ENCODE measurements at places on chromosomes 7 and 10.

DNA sequence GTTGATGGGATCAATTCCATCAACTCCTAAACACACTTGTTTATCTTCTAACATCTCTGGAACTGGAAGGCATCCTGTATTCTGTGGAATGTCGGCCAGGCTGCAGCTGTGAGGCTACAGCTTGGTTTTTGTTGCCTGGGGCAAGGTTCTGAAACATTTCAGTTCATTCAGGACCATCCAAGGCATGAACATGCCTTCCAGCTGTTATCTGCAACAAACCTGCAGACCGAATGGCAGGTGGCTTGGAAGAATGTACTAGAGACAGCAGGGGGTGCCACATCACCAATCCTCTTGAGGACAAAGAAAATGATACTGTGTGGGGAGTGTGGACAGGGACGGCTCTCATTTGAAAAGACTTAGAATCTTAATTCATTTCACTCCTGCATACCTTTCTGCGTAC is 12.4 kb downstream of the PAPOLB start:
- DNase-seq, result no peak

GRCh38 chr10:119940487-119940886 is 48.0 kb downstream of the SEC23IP start:
- no peak for DNase-seq

- no peak for DNase-seq
These were observed 2.8 kb upstream of the CLDN15 start for GRCh38 chr7:101240226-101241014.

GRCh38 chr10:88347597-88348304 is 235.4 kb downstream of the RNLS start:
- DNase-seq, result no peak

DNA sequence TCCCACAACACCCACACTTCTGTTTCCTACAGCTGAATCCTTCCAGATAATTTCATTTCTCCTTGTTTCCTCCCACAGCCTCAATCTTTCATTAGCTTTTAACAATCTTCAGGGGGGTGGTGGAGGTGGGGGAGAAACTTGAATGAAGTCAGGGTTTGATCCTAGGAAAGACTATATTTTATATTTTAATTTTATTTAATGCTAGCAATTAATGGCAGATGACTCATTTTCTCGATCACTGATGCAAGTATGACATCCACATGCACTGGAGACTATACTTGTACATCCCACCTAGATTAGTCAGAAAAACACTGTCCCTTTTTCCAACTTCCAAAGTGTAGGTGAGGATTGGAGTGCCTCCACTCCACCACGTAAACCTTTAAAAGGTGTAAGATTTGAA is 1181.3 kb upstream of the AUTS2 start:
- DNase-seq, result no peak

DNA sequence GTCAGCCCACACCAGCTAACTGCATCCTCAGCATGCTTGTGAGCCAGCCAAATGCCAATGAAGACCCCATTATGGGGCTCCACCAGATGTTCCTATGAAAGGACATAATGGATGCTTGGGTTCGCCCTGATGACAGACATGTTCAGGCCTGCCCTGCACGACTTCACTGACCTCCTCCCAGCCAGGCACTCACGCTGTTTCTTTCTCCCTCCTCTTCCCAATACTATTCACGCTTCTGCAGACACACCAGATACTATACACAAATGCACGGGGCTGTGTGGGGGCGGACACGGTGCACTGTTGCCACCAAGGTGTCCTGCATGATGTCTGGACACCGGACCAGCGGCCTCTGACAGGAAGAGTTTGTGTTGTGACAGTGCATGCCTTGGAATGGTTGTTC is 284.2 kb downstream of the PRPF18 start:
- no peak for DNase-seq

DNA sequence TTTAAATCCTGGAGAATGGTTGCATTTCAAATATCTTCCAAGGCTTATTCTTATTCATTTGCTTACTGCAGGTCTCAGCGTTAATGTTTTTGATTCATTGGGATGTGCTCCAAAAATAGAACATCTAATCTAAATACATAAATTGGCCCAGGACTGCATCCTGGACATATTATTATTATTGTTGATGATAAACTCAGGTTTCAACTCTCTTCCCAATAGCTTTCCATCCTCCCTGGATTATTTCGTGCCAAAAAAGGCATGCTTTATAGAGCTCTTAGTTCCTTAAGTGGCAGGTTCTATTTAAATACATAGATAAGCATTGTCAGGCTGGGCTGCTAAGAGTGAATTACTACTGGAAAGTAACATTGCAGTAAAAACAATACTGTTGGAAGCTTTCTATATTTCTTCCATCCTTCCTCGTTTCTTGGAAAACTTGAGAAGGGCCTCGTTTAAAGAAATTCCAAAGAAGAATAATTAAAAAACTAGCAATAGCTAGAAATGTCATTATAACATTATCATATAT is 14.7 kb upstream of the PRKAR2B start:
- no peak for DNase-seq

DNA sequence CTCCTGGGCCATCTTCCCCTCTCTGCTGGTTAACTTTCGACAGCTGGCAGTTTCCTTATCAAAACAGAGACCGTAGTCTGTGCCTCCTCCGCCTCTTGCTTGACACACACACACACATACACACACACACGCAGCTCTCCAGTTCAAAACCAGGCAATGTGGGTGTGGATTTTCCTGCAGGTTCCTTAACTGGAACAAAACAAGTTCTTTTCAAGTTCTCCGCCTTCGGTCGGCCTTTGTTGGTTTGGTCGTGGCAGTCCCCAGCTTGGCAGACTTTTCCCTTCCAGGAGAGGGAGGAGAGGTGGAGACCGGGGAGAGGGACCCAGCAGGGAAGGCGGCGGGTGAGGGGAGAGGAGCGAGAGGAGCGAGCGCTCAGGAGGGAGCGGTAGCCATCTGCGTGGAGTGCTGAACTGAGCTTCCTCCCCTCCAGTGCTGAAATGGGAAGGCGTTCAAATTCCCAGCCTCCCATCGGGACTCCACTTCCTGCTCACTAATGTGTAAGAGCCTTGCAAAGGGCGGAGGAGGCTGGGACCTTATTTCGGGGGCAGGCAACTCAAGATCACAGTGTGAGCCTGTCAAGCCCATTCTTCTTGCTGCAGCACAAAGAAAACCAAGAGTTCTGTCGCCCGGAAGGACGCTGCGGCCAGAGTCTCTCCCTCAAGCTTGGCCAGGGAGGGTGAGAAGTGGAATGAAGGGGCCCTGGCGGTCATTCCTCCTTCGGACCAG is 120.6 kb downstream of the PRPF18 start:
- no peak for DNase-seq

DNA sequence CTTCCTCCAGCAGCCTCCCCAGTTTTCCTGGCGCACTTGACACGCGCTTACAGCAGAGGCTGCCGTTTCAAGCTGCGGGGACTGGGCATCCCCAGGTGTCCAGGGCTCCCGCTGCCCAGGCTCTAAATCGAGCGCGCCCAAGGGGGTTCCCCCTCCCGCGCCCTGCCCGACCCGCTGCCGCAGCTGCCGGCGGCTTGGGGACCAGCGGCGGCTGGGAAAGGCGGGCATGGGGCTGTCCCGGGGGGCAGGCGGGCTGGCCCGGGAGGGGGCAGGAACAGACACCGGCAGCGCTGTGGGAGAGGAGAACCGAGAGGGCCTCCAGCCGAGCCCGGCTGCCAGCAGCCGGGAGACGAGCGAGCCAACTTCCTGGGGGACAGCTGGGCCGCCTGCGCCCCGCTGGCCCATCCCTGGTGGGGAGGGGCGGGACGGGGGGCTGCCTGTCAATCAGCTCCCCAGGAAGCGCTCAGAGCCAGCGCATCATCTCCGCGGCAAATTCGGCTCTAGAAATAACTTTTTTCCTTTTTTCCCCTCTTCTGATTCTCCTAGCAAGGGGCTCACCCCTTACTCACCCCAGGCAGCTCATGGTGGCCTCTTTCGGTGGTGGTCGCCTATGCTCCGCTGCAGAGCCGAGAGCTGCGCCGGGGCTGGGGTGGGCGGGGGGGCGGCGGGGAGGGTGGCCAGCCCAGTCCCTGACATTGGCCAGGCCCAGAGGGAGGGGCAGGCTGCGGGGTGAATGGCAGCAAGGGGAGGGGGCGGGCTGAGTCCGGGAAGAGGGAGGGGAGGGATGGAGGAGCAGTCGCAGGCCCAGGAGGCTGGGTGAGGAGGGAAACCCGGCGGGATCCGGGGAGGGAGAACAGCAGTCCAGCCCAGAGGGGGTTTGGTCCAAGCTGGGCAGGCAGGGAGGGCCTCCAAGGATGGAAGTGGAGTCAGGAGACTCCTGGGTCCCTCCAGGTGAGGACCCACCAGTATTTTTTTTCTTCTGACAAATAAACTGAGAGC is 14.7 kb downstream of the GRID2IP start:
- DNase-seq, result no peak

DNA sequence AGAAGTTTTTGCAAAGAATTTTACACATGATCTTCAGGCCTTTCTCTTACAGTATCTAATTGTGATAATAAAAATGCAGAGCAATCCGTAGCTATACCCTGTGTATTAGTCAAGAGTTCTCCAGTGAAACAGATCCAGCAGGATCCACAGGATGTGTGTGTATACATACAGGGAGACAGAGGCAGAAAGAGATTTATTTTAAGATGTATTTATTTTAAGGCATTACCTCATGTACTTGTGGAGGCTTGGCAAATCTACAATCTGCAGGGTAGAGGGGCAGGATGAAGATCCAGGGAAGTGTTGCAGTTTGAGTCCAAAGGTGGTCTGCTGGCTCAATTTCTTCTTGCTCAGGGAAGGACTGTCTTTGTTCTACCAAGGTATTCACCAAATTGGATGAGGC is 41.7 kb downstream of the ARHGAP12 start:
- DNase-seq, result no peak

DNA sequence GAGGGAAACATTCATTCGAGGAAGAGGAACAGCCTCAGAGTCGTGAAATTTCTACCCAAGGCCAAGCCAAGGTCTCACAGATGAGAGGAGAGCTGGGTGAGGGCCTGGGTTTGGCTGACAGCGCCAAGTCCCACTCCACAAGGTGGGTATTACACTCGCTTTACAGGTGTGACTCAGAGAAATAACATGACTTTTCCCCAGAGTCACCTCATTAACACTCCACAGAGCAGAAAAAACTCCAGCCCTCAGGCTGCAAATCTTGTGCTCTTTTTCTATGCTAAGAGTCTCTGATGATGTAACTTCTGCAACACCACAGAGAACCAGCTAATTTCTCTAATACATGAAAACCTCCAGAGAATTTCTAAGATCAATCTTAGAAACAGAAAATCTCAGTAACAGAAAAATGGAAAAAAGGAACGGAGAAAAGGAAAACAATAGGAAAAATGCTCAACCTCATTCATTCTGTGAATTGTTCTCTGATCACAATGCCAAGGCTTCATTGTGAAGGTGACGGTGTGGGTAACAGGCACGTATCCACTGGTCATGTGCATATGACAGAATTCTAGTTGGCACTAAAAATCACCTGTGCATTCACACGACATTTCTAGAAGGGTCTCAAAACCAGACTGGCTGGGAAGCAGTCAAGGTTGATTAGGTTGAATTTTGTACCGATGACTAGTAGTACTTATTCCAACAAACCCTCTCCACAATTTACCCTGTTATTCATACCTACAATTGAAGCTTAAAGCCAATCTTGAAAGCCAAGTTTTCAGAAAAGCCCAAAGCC is 20.3 kb downstream of the YWHAG start:
- no peak for DNase-seq

DNA sequence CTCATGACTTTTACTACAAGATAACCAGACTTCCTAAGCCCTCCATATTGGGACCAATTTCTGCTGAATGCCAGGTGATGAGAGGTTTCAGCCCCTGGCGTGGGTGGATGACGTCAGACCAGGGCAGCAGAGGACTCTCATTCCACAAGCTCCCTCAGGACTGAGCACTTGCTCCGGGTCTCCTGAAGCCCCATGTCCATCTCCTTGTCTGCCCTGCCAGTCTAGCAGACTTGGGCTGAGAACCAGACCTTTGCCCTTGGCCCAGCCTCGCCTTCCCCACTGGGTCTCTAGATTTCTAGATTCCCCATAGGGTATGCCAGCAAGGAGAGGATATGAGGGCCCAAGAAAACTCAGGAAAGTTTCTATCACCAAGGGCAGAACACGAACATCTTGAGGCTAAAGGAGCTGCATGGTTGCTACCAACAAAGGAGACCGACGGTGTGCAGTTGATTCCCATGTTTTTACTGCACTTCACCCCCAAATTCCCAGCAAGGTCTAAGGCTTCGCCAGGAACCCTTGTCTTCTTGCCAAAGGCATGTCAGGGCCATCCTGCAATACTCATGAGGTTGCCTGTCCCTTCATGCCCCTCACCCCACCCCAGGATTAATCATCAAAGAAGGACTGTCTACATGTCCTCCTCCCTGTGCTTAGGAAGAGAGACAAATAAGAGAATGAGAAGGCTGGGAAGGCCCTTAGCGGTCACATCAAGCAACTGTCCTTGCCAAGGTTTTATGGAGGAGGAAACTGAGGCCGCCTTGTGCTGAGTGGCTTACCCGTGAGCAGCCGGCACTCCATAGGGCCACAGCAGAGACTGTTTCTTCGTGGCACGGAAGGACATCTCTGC is 96.5 kb upstream of the MACROH2A2 start:
- no peak for DNase-seq

- no peak for DNase-seq
These were observed 297.0 kb downstream of the PHTF2 start for GRCh38 chr7:78095549-78095948.

DNA sequence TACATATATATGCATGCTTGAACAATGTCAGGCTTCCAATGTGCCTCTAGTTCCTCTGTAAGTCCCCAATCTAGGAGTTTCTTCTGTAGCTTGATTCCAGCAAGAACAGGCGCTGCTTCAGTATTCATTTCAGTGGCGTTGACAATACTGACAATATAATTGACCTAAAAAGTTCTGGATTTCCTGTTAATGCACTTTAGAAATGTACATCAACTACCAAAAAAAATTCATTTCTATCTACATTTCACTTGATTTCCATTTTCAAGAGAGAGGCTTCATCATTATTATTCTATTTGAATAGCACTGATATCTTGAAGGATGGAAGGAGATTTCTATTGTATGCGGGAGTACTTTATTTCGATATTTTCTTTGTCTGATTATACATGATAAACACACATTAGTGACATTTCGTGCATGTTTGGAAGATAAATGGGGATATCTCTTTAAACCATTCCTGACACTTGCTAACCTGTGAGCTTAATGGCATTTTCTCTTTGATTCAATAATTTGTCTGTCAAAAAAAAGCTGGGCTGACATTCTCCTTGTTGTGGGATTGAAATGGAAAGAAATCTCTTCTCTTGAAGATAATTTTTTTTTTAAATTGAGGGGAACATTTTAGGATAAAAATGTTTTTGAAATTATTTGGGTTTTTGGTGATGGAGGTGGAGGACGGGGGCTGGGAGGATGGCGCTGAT is 568.2 kb downstream of the LRMDA start:
- no peak for DNase-seq

Data from stimulated activated CD8-positive, alpha-beta memory T cell treated with anti-CD3 and anti-CD28 coated beads, Interleukin-15, amount 100 ng/mL, for 4 hours (primary cell).